ENCODE measurements at places on chromosomes 7 and 10.

DNA sequence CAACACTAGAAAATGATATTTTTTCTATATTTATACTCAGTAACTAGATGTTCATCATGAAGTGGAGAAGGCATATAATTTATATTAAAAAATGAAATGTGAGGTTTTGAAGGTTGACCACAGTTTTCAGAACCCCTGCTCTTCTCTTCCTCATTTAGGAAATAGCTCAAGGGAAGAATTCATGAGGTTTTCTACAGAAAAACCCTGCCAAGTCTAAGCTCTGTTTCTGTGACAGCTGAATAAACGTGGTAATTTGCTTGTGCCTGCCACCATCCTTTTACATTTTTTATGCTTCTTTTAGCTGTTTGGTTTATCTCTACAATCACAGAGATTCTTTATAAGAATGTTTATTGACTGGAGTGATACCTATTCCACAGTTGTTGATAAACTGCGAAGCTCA is 630.3 kb upstream of the POT1 start:
- DNase-seq, result no peak

- no peak for DNase-seq
Observed at GRCh38 chr7:106895246-106895864, 30.3 kb downstream of the PIK3CG start.

DNA sequence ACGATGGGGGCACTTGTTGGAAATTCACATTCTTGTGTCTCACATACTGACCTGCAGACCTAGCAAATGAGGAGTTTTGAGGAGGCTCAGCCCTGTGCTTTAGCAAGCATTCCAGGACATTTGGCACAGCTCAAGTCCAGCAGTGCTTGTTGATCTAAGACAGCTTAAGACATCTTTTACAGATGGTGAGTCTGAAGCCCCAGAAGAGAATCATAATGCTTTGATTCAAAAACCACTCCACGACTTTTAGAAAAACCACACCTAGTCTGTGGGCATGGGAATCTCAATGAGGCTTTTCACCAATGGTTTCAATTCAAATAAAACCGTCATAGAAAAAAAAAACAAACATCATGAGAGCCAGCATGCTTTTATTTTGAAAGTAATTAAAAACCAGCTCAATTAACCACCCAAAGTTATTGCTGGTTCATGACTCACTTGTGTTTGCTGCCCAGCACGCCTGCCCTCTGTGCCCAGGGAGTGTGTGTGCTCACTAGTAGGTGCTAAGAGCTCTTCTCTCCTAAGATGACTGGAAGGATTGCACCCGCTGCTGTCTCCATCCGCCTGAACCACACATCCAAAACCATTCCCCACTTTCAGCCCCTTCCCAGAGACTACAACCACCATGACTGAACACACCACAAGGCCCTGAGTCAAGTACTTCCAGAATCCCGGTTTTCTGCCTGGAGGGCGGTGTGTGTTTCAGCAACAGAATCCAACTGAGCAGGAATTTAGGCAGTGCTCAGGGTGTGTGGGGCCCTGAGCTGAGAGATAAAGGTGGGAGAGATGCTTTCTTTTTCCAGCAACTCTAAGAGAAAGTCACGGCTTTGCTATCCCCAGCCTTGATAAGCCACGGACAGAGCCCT is 130.2 kb upstream of the ADAM12 start:
- no peak for DNase-seq

DNA sequence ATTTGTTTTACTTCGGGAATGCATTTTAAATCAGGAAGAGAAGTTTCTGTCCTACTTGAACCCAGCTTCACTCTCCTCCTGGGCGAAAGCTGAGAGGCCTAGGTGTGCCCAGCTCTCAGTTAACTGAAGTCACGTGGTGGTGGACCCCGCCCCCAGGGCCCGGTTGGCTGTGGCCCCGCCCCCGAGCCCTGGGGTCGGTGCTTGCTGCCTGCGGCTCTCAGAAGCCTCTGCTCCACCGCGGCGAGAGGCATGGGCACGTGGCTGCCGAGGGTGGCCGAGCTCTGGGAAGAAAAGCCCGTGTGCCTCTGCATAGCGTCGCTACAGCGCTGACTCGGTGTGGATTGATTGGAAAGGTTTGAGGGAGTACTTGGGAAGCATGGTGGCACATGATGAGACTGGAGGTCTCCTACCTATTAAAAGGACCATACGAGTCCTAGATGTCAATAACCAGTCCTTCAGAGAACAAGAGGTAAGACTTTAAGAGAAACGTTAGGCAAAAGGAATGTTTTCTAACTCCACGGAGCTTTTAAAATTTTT is 34.1 kb downstream of the NET1 start:
- peak; percentile 48 for DNase-seq

DNA sequence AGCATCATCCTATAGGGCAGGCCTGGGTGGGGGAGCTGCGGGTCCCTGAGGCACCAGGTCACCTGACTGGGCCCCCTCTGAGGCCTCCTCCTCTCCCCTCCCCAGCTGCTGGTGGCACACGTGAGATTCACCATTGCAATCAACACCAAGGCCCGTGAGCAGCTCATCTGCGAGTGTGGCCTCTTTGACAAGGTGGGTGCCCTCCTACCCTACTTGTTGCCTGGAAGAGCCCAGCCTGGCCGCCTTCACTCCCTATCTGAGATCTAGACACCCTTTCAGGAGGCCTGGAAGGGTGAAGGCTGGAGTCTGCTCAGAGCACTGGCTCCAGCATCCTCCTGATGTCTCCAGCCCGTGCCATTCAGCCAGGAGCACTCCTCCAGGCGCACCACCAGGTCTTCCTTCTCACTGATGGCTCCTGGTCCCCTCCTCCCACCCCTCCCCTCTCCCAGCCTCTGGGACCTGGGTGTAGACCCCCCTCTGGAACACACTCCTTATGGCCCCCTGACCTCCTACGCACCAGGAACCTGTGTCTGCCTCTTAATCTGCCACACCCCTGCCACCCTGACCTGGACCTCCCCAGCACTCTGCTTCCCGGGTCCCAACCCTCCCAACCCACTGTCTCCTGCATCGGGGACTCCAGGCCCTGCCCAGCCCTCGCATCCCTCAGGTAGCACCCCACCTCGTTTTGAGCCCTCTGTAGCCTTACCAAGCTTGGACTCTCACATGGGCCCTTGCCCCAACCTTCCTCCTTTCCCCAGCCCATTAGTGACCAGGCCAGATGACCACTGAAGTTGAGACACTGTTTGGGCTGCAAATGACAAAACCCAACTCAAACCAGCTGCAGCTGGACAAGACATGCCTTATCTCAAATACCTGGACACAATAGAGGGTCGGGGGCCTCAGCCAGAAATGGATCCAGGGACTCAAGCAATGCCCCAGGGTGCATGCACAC is 67.5 kb downstream of the ALOX5 start:
- no peak for DNase-seq

- DNase-seq, result no peak
Observed at GRCh38 chr10:118995739-118996138, 33.8 kb upstream of the NANOS1 start.

Data from stimulated activated CD4-positive, alpha-beta T cell treated with anti-CD3 and anti-CD28 coated beads, Interleukin-12 subunit alpha, Interleukin-12 subunit beta, amount 100 ng/mL, for 48 hours (primary cell).